ENCODE measurements at places on chromosomes 5 and 9.

DNA sequence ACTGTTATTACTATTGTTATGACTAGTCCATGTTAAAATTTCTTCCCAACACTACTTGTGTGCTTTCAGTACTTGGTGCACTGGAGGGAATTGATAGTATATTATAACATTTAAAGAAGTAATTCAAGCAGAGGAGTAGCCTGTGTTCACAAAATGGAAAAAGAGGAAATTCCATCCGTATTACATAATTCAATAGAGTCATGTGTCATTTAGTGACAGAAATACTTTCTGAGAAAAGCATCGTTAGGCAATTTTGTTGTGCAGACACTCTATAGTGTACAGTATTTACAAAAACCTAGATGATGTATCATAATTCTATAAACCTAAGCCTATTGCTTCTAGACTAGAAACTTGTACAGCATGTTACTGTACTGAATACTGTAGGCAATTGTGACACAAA lies 78.3 kb upstream of the PCSK5 start:
- no peak for DNase-seq

- no peak for DNase-seq
Observed at GRCh38 chr5:66881480-66882161, 285.4 kb downstream of the MAST4 start.

- no peak for DNase-seq
Observed at GRCh38 chr9:93265972-93266371, 82.0 kb downstream of the WNK2 start.

GRCh38 chr5:5164163-5164562 lies 24.0 kb downstream of the ADAMTS16 start:
- no peak for DNase-seq

DNA sequence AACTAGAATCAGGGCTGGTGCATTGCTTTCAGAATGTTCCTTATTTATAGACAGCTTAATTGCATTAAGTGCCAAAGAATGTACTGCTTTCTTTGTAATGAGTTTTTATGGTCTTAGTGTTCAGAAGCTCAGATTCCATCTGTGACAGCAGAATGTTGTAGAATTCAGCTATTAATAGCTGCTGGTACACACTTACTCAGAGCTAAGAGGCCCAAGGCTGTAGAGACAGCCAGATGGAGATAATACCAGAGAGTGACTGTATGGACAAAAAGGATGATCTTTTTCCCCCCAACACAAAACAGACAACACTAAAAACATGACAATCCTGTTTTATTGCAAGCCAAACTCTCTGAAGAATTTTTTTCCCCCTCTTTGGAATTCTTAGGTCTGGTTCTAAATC lies 50.2 kb downstream of the PPP2R2B start:
- no peak for DNase-seq

DNA sequence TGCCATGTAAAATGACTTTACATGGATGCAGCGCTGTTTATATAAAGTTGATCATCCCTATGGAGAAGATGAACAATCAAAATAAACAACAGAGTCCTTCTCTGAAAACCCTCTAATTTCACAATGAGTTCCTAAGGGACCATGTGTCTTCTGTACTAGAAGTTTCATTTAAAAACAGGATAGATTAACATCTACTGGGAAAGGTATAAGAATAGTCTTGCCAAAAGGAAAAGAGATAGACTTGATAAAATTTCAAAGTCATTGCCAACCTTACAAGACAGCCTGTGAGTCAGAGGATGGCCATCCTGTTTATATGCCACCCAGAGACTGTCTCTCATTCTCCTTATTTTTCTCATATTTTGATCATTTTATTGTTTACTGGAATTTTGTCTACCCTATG lies 367.1 kb upstream of the PDE4D start:
- DNase-seq, result no peak

- no peak for DNase-seq
Observed at GRCh38 chr5:31153521-31153920, 40.0 kb upstream of the CDH6 start.

- DNase-seq, result no peak
Observed at GRCh38 chr5:100505984-100506670, 29.0 kb upstream of the FAM174A start.

GRCh38 chr5:156201788-156202403 lies 125.1 kb upstream of the SGCD start:
- DNase-seq, result no peak

GRCh38 chr5:1540831-1541701 lies 17.3 kb upstream of the LPCAT1 start:
- no peak for DNase-seq

GRCh38 chr5:62568143-62568542 lies 10.5 kb upstream of the LRRC70 start:
- DNase-seq, result no peak

GRCh38 chr5:61349935-61350334 lies 17.9 kb downstream of the ZSWIM6 start:
- no peak for DNase-seq

- DNase-seq, result no peak
Observed at GRCh38 chr5:65819905-65820240, 97.9 kb downstream of the NLN start.

- DNase-seq, result no peak
Observed at GRCh38 chr5:139903795-139904565, 108.4 kb downstream of the PSD2 start.

- no peak for DNase-seq
Observed at GRCh38 chr9:18786196-18786595, 246.8 kb downstream of the SAXO1 start.

- no peak for DNase-seq
Observed at GRCh38 chr5:88193896-88194295, 74.7 kb downstream of the TMEM161B start.

- DNase-seq, result no peak
Observed at GRCh38 chr5:6384856-6385255, 6.5 kb upstream of the MED10 start.

- no peak for DNase-seq
Observed at GRCh38 chr9:96420468-96421219, 2.5 kb upstream of the ZNF367 start.

DNA sequence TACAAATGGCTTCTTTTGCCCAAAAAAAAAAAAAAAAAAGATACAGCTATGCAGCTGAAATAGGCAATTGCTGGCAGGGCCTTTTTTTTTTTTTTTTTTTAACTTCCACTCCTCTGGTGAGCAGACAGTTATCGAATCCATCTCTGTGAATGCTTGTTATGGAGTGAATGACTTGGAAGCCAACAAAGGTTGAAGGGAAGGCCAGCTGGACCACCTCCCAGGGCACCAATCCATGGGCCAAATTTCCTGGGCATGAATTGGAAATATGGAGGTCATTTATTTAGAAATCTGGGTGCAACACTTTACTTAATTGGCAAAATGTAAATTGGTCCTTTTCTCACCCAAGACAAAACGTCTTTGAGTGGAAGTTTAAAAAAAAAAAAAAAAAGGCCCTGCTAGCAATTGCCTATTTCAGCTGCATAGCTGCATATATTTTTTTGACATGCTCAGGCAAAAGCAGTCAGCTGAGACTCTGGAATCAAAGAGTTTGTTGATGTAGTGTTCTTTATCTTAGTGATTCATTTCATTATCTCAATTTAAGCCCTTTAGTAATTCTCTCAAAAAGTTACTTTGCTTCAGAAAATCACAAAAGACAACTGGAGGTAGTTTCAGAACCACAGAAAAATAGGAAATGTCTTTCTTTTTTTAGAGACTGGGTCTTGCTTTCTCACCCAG lies 392.2 kb upstream of the KLF4 start:
- no peak for DNase-seq

GRCh38 chr5:28896949-28897348 lies 1858.6 kb upstream of the CDH9 start:
- no peak for DNase-seq

GRCh38 chr9:75106857-75107256 lies 18.5 kb downstream of the OSTF1 start:
- no peak for DNase-seq

GRCh38 chr5:176414704-176415103 lies 1.6 kb downstream of the CLTB start:
- no peak for DNase-seq

DNA sequence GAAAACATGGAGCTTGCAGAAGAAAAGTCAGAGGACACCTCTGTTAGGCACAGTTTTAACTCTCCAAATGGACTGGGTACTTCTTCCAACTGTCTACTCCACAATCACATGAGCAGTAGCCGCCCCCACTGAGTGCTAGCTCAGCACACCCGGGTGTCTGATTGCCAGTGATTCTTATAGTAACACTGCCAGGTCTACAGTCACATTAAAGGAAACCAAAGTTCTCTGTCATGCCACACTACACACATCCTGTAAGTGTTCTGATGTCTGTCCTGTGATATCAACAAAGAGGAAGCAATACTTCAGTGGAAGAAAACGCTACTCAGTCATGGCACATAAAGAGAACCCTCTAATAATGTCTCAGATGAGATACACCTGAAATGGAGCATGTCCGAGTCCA lies at the start of gene HAVCR2:
TSS of gene HAVCR2 (minus strand) at position 69 of the 400 bp plus-strand sequence. CDS start at position 8, 61 bp downstream.
- DNase-seq, result no peak

DNA sequence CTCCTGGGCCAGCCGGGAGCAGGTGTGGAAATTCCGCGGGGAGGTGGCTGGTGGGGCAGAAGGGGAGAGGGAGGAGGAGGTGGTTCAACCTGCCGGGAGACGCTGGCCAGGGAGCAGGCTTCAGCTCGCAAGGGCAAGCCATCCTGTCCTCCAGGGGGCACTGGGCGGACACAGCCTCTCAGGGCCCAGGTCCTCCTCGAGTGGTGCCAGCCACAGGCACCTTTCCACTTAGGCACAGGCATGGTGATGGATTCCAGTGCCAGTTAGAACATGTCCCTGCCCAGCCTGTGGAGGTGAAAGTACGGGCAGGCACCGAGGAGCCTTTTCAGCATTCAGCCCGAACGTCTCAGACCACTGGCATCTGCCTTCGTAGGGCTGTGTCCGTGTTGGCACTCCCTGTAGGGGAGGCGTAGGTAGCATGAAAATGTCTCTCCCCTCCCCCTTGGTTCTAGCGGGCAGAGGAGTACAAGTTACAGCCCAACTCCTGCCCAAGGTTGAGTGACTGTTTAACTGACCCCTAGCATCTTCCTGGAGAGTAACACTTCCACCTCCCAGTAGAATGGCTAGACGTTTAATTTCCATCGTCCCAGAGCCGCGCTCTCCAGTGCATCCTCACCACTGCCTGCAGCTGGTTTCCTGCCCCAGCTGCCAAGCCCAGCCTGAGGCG lies 48.9 kb downstream of the DAB2IP start:
- no peak for DNase-seq

DNA sequence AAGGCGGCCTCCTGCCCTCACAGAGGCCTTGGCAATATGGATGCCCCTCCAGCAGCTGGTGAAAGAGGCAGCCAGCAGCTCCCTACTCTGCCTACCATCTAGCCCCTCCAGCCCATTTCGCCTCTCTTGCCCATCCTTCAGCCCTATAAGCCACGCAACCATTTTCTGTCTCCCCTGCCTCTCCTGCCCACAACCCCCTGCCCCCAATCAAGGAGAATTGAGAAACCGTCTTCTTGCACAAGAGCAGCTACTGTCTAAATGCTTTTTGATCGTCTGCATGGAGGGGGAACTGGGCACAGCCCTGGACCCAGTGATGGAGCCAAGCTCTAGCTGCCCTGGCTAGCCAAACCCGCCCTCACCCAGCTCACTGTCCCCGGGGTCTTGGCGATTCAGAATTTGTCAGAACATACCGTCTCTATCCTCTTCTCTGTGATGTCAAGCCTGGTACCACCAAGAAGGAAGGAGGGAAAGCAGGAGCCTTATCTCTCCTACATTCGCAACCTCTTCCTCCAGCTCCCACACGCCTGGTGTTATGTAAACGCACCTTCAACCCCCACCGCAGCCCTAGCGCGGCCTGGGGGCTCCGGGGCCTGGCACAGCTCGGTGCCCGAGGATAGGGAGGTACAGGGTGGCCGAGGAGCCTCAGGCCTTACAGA lies 1.2 kb downstream of the SPRY4 start:
- no peak for DNase-seq

GRCh38 chr9:129387822-129388221 lies 209.8 kb upstream of the IER5L start:
- no peak for DNase-seq

DNA sequence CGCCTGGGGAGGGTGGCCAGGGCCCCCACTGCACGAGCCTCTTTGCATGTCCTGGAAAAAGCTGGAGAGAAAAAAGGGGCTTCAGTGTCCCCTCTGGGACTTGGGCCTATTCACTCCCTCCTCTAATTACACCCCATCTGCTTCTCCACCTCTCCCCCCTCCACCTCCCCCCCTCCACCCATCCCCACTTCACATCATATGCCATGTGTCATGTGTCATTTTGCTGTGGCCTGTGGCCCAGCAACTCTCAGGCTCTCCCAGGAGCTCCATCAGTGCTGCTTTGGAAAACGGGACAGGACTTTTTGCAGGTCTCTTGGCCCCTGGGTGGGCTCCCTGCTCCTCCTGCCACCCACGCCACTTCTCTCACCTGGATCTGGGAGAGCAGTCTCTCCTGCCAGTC lies 68.7 kb downstream of the NTNG2 start:
- no peak for DNase-seq

- DNase-seq, result no peak
Observed at GRCh38 chr5:39428640-39429039, 3.9 kb upstream of the DAB2 start.
